Cerebellar nuclear complex (tissue), 1 donor: ENCODE measurements at places on chromosomes 2 and 18.

DNA sequence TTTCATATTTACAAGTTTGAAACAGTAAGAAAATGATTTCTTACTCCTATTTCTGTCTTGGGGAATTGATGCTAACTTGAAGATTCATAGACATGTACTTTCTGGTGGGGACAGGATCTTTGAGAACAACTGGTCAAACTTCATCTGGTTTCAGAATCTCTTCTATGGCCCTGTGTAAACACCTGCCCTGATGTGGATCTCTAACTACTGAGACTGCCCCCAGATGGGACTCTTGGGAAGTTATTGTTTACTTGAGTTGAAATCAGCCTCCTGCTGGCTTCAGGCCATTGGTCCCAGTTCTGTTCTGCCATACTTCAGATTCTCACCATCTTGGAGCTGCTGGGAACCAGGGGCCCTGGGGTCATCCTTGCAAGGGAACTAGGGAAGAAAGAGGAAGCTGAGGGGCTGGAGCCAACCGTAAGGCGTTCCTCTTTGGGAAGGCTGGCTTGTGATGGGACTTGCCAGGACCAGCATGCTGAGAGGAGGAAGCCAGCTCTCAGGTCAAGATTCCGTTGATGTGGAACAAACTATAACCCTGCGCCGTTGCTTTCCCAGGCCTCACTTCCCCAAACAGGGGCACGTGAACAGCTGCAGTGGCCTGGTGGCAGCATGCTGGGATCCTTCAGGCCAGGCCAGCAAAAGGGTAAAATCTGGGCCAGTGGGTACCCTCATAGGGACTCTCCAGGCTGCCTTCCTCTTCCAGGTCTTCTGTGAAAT lies 135.5 kb upstream of the CXCR4 start:
- no peak for DNase-seq

GRCh38 chr2:25294573-25295462 lies 46.9 kb downstream of the DNMT3A start:
- DNase-seq = peak; percentile 25

DNA sequence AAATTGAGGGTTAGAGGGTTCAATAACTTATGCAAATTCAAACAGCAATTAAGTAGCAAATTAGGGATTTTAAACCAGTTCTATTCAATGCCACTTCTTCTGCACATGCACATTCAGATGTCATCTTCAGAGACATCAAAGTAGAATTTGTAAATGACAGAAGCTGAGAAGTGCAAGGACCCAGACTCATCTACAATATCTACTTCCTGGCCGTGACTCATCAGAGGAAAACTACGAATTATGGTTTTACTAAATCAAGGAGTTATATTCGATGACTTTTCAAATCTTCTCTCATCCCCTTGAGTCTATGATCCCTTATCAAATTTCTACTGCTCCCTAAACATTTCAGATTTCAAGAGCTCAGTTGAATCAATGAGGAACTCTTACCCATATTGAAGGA lies 20.0 kb upstream of the STAT4 start:
- no peak for DNase-seq

GRCh38 chr2:238501311-238501710 lies 74.6 kb downstream of the ASB1 start:
- DNase-seq = no peak

DNA sequence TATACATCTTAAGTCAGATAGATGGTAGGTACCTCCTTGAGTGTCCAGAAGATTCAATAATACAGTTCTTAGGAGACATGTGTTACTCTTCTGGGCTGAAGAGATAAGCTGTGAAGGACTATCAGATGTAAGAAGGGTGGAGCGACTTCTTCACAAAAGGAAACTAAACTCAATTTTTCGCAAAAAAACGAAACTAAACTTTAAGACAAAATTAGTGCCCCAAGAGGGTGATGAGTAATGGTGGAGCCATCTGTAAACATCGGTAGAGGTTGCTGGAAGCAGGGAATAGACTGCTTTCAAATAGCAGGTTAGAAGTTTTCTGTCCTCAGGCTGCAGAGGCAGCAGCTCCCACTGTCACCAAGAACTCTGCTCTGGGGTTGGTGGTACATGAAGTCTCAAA lies 111.6 kb upstream of the TACR1 start:
- DNase-seq = no peak

GRCh38 chr2:239806276-239806675 lies 218.9 kb downstream of the NDUFA10 start:
- no peak for DNase-seq

DNA sequence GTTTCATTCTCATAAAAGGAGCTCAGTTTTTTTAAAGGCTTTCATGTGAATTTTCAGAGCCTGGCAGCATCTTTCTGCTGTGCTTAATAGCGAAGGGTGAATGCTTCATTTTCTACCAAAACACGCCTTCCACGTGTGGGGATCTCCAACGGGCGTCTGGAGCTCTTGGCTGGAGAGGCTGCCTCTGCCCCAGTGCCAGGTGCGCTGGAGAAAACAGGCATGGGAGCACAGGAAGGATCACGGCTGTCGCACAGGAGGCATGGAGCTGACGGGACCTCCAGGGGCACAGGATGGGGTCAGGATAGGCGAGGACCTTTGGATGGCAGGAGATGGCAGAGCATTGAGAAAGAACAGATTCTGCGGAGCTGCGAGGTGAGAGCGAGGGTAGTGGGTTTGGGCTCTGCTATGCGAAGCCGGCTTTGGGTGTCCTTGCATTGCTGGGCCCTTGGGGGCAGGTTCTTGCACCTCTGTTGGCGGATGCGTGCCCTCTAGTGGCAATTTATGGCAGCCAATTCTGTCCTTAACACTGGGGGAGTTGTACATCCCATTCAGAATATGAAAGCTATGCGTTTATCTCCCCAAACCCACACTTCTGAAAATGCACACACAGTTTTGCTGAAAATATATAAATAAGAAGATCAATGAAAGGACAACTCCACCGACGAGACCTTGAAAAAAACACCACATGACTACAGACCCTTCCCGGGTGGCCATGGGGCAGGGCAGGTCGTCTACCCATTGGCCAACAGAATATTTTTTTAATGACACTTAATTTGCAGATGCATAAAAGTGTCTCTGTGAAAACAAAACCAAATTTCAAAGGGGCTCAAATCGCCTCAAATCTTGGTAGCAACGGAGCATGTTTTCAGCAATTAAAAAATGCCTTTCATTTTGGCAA lies 90.4 kb upstream of the SLC35G4 start:
- no peak for DNase-seq

DNA sequence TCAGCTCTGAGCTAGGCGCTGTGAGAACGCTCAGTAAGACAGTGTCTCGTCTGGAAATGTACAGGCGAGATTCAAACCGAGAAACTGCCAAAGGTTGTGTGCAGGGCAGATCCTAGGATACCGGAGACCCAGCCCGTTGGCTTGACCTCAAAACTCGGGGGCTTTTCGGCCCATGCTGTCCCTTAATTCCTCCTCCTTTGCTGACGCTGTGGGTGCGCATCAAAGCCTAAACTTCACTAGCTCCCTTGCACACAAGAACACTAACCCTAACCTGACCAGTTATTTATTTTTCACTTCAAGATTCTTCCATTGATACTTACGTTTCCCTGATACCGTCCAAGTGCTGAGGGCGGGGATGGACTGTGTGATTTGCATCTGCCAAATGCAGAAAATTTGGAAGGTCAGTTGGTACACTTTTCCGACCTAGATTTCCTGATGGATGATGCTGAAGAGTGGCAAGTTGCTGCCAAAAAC lies 1.0 kb upstream of the AAK1 start:
- DNase-seq = no peak

DNA sequence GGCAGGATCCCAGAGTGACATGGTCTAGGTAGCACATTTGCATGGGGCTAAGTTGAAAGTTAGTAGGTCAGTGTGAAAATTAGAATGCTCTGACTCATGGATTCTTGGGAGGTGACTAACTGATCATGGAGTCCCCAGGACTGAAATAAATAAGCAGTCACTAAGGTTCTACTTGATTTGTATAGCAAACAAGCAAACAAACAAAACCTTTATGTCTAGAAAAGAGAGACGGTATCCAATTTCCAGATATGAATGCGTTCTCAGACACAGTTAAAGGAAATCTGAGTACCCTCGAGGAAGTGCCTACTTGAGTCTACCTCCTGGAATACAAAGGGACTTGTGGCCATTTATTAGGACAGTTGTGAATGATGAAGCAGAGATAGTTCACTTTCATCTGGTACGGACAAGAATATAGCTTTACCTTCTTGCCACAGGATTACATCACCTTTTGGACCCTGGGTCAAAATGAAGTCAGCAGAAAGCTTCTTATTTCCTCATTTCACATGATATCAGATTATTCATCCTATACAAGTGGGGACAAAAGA lies 54.3 kb upstream of the AGPS start:
- DNase-seq = no peak

DNA sequence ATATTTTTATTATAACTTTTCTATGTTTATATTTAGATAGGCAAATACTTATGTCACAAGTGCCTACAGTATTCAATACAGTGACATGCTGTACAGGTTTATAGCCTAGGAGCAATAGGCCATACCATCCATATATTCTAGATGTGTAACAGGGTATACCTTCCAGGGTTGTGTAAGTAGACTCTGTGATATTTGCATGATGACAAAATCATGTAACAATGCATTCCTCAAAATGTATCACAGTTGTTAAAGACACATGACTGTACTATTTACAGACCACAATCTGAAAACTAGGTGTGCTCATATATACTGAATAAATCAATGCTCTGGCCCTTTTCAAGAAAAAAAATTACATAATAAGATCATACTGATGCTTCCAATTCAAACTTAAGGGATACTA lies 433.2 kb upstream of the RGPD4 start:
- DNase-seq = no peak

- no peak for DNase-seq
Measured at GRCh38 chr2:157931542-157931941, 55.4 kb upstream of the ACVR1 start.

DNA sequence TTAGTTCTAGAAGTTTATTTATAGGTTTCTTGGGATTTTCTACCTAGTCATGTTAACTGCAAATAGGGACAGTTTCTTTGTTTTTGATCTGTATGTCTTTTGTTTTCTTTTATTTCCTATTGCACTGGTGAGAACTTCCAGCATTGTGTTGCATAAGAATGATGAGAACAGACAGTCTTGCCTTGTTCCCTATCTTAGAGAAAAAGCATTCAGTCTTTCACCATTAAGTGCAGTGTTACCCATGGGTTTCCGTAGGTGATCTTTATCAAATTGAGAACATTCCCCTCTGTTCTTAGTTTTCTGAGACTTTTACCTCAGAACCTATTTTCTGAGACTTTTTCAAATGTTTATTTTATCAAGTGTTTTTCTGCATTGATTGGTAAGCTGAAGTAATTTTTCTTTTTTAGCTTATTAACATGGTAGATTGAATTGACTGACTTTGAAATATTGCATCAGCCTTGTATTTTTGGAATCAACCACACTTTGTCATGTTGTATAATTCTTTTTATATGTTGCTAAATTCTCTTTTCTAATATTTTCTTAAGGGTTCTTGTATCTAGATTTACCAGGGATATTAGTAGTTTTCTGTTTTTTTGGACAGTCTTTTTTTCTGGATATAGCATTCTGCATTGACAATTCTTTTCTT lies 17.2 kb downstream of the MFSD6 start:
- no peak for DNase-seq

DNA sequence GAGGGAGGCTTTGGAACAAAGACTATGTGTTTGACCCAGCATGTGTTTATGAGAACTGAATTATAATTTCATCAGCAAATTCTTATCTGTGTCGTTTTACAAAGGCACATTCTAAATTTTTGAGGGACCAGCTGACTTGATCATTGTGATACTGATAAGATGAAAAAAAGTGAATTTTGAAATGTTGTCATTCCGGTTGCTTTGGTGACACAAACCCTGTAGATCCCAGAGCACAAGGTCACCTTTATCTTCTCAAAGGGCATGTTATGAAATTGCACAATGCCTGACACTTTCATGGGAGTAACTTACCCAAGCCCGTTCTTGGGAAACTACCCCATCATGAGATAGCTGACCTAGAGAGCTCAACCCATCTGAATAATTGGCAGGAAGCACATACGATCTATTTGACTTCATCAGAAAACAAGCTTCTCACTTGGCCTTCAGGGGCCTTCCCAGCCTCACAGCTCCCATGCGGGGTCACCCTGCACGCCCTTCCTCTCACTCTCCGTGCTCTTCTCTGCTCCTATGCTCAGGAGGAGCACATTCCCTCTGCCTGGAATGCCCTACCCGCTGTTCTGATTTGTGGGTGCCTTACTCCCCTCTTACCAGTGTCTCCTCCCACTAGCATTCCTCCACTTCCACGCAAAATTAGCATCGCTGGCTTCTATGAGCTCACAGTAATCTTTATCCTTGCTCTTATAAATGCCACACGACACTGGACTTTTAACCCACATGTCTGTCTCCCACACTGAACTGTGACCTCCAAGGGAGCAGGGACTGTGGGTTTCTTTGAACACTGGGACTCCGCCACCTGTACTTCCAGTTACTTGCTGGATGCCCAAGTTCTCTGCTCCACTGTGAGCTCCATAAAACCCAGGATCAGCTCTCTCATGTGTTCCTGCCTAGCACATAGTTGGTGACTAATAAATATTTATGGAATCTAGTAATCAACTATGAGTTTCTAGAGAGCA lies 555.8 kb upstream of the ID2 start:
- DNase-seq = no peak

DNA sequence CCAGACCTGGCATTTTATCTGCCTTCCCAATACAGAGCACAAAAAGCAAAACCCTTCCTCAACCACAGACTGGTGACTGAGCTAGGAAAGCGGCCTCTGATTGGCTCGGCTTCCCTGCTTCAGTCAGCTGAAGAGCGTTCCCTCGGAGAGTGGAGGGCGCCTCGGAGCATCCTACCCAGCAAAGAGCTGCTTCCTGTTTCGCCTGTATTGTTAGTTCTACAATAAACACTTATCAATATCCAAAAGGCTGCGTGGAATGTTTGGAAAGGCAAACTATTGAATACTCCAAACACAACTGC lies 125.0 kb downstream of the CACNB4 start:
- DNase-seq = peak; percentile 92

DNA sequence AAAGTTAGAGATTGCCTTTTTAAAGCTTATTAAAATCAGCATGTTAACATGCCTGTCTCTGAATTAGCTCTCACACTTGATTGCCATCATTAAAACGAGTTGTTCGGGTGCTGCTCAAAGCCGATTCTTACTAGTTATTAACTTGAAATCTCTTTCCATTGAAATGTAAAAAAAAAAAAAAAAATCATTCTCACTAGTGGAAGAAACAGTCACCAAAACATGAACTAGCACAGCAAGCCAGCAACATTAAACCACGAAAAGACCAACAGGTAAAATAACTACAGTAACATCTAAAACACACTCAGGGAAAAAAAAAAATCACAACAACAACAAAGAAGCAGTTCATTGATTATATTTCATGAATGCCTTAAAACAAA lies 264.5 kb downstream of the MEIS1 start:
- no peak for DNase-seq

DNA sequence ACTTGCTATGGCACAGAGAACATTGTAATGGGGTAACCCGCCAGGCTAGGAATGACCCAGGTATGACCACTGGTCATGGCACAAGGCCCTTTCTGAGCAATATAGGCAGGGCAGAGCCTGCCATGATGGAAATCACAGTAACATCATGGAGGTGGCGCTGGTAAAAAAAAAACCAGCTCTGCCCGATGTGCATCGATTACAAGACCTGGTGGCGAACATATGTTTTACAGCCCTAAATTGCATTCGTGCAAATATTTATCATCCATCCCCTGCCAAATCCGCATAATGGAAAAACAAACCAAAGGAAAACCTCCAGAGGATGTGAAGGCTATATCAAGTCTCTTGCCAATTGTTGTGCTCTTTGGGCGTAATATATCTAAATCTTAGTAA lies 60.6 kb downstream of the SEMA4F start:
- DNase-seq = no peak

- no peak for DNase-seq
Measured at GRCh38 chr2:68172521-68172920, 14.8 kb downstream of the PNO1 start.
